ENCODE measurements at places on chromosomes 16 and 17. TPM values are rescaled to one million over a fixed set of nuclear protein-coding genes. Genes with fewer than 3 reads are reported as not detected.

Gene FOXC2
- 3.8 TPM for polyA plus RNA-seq

Gene G6PC1
- polyA plus RNA-seq, result 10.5 TPM

Gene TAT
- not detected for polyA plus RNA-seq

Gene HP
- polyA plus RNA-seq, result 73.9 TPM

Gene LGALS9B
- polyA plus RNA-seq, result not detected

Gene GLP2R
- polyA plus RNA-seq, result not detected

Gene TOX3
- polyA plus RNA-seq, result 8.7 TPM

Gene IGFALS
- polyA plus RNA-seq, result 2.9 TPM

Gene HS3ST6
- 0.73 TPM for polyA plus RNA-seq

Gene SNAI3
- 0.75 TPM for polyA plus RNA-seq

Gene TBC1D3
- 3.2 TPM for polyA plus RNA-seq

All from kidney (tissue), 22 donors.